ENCODE measurements at places on chromosomes 3 and 15. TPM values are rescaled to one million over a fixed set of nuclear protein-coding genes. Genes with fewer than 3 reads are reported as not detected.

The CLSTN2 gene
- polyA plus RNA-seq, result 0.17 TPM

The CLDN16 gene
- polyA plus RNA-seq, result 0.88 TPM

The CD200 gene
- 0.05 TPM for polyA plus RNA-seq

The DBR1 gene
- polyA plus RNA-seq, result 9.9 TPM

The TLR9 gene
- polyA plus RNA-seq, result not detected

The IGSF10 gene
- polyA plus RNA-seq, result 0.01 TPM

The ZNF662 gene
- polyA plus RNA-seq, result 0.57 TPM

The ARPIN gene
- 6.2 TPM for polyA plus RNA-seq

The SEC62 gene
- polyA plus RNA-seq, result 66.7 TPM

The TMC3 gene
- not detected for polyA plus RNA-seq

The PTPRG gene
- polyA plus RNA-seq, result 10.0 TPM
